ENCODE measurements at places on chromosomes 11 and 22. TPM values are rescaled to one million over a fixed set of nuclear protein-coding genes. Genes with fewer than 3 reads are reported as not detected.

The FRMD8 gene
- total RNA-seq: 50.6 TPM

The SCO2 gene
- total RNA-seq: 4.2 TPM

The GDPD4 gene
- not detected for total RNA-seq

The SOX10 gene
- total RNA-seq: not detected

The ZNF215 gene
- total RNA-seq: 0.98 TPM

The TAF1D gene
- total RNA-seq: 61.0 TPM

The MCAM gene
- total RNA-seq: 153 TPM

The TCN2 gene
- total RNA-seq: 9.6 TPM

The ZNF70 gene
- 5.3 TPM for total RNA-seq

The PIH1D2 gene
- 1.8 TPM for total RNA-seq

The PITPNM1 gene
- 20.1 TPM for total RNA-seq

The PDE3B gene
- 4.7 TPM for total RNA-seq

The NPTXR gene
- total RNA-seq: 5.4 TPM

The ISX gene
- total RNA-seq: not detected

Data from cardiac ventricle fibroblast (primary cell).